ENCODE measurements at places on chromosomes 13 and 19.

DNA sequence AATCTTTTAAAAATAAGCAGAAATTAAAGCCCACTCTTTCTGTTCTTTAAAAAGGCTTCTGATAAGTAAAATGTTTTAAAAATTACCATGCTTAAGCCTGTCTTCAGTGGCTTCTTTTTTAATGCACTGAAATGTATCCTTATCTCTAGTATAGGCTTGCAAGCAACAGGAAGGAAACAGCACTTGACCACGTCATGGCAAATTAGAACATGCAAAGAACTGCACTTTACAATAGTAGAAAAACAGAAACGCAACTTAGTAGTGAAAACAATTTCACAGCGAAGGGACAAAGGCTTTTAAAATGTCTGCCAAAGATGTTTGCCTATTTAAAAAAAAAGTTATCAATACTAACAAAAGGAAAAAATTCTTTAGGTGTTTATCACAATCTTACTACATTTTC lies 36.3 kb downstream of the ELF1 start:
- no peak for DNase-seq

DNA sequence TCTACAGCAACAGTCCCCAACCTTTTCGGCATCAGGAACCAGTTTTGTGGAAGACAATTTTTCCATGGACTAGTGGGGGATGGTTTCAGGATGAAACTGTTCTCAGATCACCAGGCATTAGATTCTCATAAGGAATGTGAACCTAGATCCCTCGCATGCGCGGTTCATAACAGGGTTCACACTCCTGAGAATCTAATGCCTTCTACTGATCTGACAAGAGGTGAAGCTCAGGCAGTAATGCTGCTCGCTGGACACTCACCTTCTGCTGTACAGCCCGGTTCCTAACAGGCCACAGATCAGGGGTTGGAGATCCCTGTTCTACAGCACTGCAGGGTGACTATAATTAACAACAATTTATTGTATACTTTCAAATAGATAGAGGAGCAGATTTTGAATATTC lies 21.9 kb downstream of the USP12 start:
- no peak for DNase-seq

DNA sequence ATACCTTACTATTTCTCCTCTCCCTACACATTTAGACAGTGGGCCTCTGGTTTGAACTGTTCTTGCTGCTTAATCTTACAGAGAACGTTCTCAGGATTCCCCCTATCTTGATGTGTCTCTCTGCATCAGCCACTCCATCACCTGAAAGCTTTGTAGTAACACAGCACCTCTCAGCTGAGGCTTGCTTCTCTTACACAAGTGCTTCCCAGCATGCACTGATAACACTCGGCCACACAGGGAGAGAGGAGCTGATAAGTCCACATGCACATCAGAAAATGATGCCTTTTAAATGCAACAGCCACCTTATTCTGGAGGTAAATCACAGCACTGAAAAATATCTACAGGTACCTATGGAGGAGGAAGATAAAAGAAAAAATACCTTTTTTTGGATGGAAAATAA lies 192.2 kb upstream of the TSHZ3 start:
- no peak for DNase-seq

GRCh38 chr19:44951179-44952159 lies 3.7 kb upstream of the CLPTM1 start:
- DNase-seq = peak; percentile 40

DNA sequence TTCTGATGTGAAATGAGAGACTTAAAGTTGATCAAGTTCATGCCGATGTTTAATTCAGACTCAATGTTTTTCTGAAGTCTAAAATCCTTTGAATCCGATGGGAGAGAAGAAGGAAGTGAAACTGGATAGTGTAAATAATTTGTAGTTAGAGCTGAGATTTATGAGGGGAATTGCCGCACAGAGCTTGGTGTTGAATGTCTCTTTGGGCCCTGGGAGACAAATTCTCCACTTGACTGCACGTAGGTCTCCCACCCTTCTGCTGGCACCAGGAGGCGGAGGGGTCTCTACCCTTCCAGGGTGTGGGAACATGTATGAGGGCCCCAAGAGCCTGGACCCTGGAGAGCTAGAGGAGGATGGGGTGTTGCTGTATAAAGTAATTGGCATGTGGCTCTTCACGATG lies 140.8 kb upstream of the SERP2 start:
- DNase-seq = no peak

DNA sequence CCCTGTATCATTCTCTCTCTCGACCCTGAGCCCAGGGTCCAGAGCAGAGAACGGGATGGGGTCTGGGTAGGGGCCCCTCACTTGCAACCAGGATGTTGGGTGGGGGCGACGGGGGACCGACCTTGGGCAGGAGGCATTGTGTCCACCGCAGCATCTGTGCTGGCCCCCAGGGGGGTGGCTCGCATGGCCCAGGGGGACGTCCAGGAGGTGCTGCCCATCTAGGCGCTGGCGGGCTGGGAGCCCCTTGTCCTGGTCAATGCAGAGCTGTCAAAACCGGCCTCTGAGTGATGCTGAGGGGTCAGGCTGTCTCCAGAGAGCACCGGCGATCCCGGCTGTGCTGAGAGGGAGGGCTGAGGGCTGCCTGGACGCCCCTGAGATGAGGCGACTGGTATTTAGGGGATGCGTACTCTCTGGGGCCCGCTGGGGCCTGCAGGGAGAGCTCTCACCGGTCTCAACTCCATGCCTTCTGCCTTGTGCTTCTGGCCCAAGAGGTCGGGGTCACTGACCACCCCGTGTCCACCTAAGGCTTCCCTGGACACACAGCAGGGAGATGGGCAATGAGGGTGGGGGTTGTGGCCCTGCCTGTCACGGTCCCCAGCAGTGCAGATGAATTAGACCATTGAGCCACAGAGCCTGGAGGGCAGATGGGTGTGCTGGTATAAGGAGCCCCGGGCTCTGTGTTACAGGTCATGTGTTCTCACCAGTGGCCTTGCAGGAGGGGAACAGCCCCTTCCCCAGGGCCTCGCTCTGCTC lies 8.6 kb downstream of the RPS9 start:
- no peak for DNase-seq

DNA sequence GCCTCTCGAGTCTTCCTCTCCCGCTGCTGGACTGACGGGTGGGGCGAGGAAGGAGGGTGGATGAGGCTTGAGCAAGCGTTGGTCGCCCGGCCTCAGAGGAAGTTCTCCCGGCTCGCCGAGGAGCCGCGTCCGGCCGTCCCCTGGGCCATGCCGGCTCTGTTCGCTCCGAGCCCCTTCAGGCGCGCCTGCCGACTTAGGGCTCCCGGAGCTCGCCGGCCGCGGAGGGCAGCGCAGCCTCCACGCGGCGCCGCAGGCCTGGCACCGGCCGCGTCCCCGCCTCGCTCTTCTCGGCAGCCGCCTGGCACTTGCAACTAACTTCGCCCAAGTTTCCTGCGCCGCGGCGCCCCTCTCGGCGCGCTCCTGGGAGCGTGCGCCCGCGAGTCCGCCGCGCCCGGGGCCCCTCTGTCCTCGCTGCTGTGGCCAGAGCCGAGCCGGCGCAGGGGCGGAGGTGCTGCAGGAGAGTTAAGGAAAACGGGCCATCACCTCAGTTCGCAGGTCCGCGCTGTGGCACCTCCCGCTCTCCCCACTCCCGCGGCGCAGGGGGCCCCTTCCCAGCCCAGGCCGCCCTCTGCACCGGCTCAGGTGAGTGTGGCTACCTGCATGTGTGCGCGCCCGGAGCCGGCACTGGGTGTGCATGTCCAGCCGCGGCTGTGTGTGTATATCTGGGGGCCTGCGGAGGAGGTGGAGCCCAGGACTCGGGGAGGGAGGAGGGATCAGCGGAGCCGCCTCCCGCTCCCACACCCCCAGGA lies 641 bp upstream of the SOX21 start:
- no peak for DNase-seq

DNA sequence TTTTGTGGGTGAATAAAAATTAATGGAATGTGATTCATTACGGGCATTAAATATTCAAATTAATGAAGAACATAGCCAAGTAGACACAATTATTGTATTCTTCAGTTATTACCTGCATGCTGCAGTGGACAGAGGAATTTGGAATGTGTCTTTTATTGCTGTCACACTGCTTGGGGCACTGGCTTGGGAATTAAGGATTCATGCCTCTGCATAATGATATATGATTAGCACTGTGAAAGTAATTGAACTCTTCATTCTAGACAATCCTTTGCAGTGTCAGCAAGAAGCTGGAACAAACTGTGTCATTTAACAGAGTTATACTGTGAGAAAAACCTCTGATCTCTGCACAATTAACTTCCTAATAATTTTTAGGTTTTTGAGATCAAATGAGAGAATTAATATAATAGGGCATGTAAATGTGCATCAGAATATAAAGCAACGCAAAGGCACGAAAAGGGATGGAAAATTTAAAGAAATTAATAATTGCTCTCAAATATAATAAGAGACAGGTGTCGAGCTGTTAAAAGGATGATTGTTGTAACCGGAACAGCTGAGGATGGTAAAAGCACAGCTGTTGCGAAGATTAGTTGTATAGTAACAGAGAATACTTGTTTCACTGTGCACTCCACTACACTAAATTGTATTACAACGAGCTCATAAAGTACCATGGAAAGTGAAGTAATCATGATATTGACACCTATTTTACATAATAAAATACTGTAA lies 235.1 kb upstream of the MIR17HG start:
- DNase-seq = no peak

GRCh38 chr13:97413694-97414093 lies 20.3 kb upstream of the RAP2A start:
- DNase-seq = no peak

DNA sequence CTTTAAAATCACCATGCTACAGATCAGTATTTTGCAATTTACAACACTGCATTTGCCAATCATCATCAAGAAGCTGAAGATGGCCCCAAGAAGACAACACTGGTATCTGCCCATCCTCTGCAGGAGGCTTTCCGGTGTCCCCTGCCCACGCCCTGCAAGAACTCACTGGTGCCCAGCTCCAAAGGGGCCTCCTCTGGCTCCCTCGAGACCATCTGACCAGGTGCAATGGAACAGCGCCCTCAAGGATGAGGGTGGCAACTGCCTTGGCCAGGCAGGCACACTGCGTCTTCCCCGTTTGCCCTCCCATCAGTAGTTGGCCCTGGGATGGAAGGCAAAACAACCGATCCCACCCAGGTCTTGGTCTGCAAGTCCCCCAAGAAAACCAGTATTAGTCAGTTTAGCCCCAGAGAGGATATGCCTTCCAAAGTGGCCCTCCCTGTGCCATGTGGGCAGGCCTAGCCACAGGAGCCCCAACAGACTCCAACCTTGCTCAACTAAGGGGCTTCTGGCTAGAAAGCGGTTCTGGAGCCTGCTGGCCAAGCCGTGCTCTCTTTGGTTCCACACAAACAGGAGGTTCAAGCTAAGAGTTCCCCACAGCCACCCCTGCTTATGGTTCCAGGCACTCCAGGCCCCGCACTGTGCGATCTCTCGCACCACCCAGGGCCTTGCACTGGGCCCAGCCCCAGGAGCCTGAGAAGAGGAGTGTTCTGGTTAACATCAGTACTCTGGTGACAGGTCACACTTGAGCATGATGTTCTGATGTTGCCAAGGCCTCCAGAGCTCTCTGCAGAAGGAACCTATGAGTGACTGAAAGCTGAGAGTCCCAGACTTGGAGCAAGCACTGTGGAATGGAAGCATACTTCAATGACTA lies 4.7 kb downstream of the PCID2 start:
- DNase-seq = no peak

GRCh38 chr19:58562122-58563033 lies 4.0 kb upstream of the UBE2M start:
- DNase-seq = peak; percentile 59

GRCh38 chr13:39451860-39452301 lies 151.1 kb downstream of the LHFPL6 start:
- no peak for DNase-seq

DNA sequence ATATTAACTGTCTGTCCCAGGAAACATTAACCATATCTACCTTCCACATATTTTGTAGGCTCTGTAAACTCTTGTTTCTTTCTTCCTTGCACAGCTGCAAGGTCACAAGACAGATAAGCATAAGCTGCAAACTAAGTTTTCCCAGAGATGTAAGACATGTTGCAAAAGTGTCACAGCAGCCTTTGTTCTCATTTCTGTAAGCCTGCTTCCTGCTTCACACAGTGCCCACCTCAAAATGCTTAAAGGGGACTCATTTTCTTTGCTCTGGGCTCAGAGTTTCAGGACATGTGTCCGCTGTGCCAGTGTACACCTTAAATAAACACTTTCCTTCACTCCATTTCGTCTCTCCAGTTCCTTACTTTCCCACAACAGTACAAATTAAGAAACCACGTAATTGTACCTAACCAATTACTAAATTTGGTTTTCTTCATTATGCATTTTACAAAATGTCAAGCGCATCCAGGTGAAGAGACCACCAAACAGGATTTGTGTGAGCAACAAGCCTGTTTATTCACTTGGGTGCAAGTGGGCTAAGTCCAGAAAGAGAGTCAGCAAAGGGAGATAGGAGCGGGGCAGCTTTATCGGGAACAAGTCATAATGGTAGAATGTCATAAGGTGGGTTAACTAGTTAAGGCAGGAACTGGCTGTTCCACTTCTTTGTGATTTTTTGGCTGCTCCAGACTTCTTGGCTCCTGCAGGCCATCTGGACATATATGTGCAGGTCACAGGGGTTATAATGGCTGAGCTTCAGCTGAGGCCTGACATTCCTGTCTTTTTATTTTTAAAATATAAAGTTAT lies 12.7 kb upstream of the ZNF431 start:
- no peak for DNase-seq

DNA sequence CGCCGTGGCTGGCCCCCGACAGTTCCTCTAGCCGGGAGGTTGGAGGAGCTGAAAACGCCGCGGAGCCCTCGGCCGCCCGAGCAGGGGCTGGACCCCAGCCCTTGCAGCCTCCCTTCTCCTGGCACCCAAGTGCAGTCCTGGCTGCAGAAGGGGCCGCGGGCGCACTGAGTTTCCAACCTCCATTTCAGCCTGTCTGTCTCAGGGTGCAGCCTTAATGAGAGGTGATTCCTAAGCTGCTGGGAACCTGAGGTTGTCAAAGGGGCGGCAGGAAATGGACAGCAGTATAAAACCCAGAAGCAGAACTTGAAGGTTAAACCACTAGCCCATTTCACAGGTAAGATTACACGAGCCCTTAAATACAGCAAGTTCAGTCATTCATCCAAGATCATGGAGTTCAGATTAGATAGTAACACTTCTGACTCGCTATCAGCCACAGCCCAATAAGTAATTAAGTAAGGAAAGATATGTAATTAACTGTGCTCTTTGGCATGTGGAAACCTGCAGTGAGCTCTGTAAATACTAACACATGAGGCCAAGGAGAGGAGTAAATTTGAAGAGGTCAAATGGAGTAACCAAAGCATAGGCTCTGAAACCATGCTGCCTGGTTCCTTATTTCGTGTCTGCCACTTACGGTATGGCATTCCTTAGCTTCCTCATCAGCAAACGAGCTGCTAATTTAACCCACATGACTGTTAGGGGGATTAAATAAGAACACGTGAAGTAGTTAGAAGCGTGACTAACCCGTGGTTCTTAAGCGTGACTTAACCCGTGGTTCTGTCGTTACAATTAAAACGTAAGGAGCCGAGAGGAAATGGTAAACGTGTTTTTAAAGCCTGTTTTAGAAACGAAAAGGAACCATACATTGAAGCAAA lies 686 bp downstream of the SETDB2 start:
- peak; percentile 23 for DNase-seq

- DNase-seq = no peak
Observed at GRCh38 chr19:58385313-58385890, 1.7 kb upstream of the RPS5 start.

- DNase-seq = peak; percentile 25
Observed at GRCh38 chr13:46679369-46680120, 117.4 kb downstream of the ESD start.

- DNase-seq = no peak
Observed at GRCh38 chr13:110237875-110238817, 68.8 kb downstream of the COL4A1 start.

- no peak for DNase-seq
Observed at GRCh38 chr13:28623782-28624706, 34.9 kb upstream of the POMP start.
